ENCODE measurements at places on chromosomes 1 and 21.

- DNase-seq: no peak
Measured at GRCh38 chr1:25697435-25698217, 81.0 kb downstream of the MAN1C1 start.

DNA sequence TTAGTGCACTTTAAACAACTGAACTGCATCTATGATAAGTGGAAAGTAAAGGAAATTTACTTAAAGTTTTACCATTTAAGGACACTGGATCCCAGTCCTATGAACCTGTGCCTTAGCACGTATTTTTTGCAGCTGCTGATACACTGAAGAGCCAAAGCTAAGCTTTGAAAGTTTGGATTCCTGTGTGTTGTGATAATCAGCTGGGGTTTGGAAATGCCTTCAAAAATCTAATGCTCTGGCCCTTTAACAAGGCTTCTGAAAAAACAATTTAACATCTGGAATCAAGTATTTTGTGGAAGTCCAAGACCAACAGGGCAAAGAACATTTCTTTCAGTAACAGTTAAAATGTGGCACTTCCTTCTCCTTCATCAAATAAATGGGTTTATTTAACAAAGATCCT, 51.8 kb downstream of the DDAH1 start:
- no peak for DNase-seq

DNA sequence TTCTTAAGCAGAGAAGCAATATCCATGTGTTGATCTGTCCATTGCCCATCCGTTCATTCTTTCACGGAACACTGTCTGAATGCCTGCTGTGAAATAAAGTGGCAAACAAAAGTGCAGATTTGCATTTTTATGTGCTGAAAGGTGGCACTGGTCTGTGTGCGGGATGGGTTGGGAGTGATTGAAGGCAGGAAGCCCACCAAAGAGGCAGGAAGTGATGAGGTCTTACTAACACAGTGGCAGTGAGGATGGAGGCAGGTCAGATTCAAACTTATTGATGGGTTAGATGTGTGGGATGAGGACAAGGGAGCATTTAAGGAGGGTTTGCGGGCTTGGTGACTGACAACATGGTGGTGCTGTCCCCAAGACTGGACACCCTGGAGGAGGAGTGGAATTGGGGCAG, 8.3 kb downstream of the PTPRF start:
- no peak for DNase-seq

DNA sequence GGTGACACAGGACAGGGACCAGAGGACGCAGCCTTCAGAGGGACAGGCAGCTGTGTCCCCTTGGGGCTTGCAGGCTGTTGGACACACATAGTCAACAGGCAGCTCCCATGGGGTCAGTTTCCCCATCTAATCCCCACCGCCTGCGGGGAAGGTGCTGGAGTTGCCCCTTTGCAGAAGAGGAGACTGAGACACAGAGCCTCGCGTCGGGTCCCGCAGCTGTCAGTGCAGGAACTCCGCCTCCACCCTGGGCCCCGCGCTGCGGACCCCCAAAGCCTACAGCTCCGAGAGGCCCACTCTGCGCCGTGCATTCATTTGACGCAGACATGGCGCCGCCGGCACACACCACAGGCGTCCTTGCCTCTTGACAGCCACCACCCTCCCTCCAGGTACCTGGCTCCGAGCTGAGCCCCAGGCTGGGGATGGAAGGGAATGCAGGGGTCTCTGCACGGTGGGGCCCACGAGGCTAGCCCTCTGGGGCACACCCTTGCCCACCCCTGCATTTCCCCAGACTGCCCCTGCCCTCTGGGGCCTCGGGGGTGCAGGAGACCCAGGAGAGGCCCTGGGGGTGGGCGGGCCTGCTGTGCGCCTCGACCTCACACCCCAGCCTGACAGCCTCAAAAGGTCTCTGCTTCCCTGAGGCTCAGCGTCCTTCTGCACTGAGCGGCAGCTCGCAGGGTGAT, 88.5 kb upstream of the ACTRT2 start:
- DNase-seq: no peak

GRCh38 chr21:17472592-17473271, 40.1 kb upstream of the CXADR start:
- no peak for DNase-seq
